ENCODE measurements at places on chromosomes 5 and 9. TPM values are rescaled to one million over a fixed set of nuclear protein-coding genes. Genes with fewer than 3 reads are reported as not detected.

The DBH gene
- total RNA-seq = not detected

The GPR151 gene
- total RNA-seq = not detected

The SHB gene
- total RNA-seq = 30.5 TPM

The LAMC3 gene
- not detected for total RNA-seq

The PGM5 gene
- 0.96 TPM for total RNA-seq

The INSL6 gene
- total RNA-seq = not detected

The NDFIP1 gene
- total RNA-seq = 120 TPM

The LYSMD3 gene
- total RNA-seq = 18.7 TPM

The OTP gene
- total RNA-seq = 0.53 TPM

The OLFML2A gene
- total RNA-seq = 4.9 TPM

The OR1Q1 gene
- not detected for total RNA-seq

The ANXA2R gene
- 2.2 TPM for total RNA-seq

The ZFP2 gene
- not detected for total RNA-seq

The MLANA gene
- not detected for total RNA-seq

The LCP2 gene
- not detected for total RNA-seq

The HK3 gene
- total RNA-seq = not detected

The CCDC183 gene
- total RNA-seq = 0.35 TPM

The PCDHGA12 gene
- 2.0 TPM for total RNA-seq

The MEGF10 gene
- 2.2 TPM for total RNA-seq

The PDE8B gene
- total RNA-seq = not detected

The PLAC8L1 gene
- 0.96 TPM for total RNA-seq

The MZB1 gene
- total RNA-seq = not detected

The SPATA31C1 gene
- total RNA-seq = not detected

The TMC1 gene
- not detected for total RNA-seq

The OR1J2 gene
- total RNA-seq = not detected

The SNX2 gene
- 42.0 TPM for total RNA-seq

The COL27A1 gene
- total RNA-seq = 36.0 TPM

The ANKRD55 gene
- not detected for total RNA-seq

The SLC6A7 gene
- not detected for total RNA-seq

The IL31RA gene
- total RNA-seq = 0.50 TPM

The EQTN gene
- total RNA-seq = not detected

The NUTM2G gene
- total RNA-seq = not detected

The SLC1A3 gene
- total RNA-seq = 24.2 TPM

The POLR1E gene
- 33.8 TPM for total RNA-seq

The SHISAL2B gene
- total RNA-seq = not detected

The WHRN gene
- 3.2 TPM for total RNA-seq

The BSPRY gene
- total RNA-seq = 0.16 TPM

The WNT8A gene
- not detected for total RNA-seq

The SLC45A2 gene
- total RNA-seq = under 0.01 TPM

The OGN gene
- not detected for total RNA-seq

The PCDHB16 gene
- total RNA-seq = 0.33 TPM

The CIZ1 gene
- total RNA-seq = 36.0 TPM

The ARHGEF39 gene
- 0.33 TPM for total RNA-seq

The IPO11 gene
- total RNA-seq = 45.2 TPM

Measured in mammary epithelial cell (primary cell).